ENCODE measurements at places on chromosomes 2 and 18. TPM values are rescaled to one million over a fixed set of nuclear protein-coding genes. Genes with fewer than 3 reads are reported as not detected.

OSR1 gene
- total RNA-seq = 6.6 TPM

EPC2 gene
- total RNA-seq = 10.5 TPM

BCL11A gene
- total RNA-seq = 0.02 TPM

RAB17 gene
- total RNA-seq = 0.23 TPM

SLC38A11 gene
- total RNA-seq = not detected

C1GALT1C1L gene
- 2.0 TPM for total RNA-seq

CROCC2 gene
- total RNA-seq = not detected

HSPD1 gene
- 614 TPM for total RNA-seq

HRH4 gene
- not detected for total RNA-seq

TBC1D8 gene
- total RNA-seq = 87.0 TPM

COL3A1 gene
- 0.09 TPM for total RNA-seq

ANKRD44 gene
- 3.0 TPM for total RNA-seq

FZD7 gene
- 6.4 TPM for total RNA-seq
